Type B pancreatic cell (in vitro differentiated cells): ENCODE measurements at places on chromosomes 6 and 20.

GRCh38 chr20:61123286-61123685 lies 128.8 kb upstream of the CDH4 start:
- no peak for DNase-seq

GRCh38 chr6:34525431-34526175 lies 30.5 kb downstream of the SPDEF start:
- no peak for DNase-seq

DNA sequence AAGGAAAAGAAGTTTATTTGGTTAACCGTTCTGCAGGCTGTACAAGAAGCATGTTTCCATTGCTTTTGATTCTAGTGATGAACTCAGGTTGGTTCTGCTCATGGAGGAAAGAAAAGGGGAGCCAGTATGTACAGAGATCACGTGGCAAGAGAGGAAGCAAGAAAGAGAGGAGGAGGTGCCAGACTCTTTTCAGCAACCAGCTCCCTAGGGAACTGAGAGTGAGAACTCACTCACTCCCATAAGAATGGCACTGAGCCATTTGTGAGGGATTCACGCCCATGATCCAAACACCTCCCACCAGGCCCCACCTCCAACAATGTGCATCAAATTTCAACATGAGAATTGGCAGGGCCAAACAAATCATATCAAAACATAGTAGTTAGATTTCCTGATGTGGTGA lies 649.1 kb downstream of the EPM2A start:
- no peak for DNase-seq

DNA sequence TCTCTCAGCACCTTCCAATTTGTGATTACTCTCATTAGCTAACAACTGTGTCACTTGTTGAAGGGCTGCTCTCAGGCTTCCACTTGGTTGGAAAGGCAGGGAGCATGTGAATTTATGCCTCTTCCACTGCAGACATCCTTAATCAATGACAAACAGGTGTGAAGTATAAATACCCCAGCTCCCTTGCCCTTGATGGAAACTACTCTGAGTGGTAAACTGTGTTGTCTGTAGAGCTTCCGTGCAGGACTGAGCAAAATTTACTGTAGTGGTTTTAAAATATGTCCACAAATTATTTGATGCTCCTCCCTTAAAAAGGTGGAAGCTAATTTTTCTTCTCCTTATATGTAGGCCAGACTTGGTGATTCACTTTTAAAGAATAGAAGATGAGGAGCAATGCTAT lies 253.0 kb upstream of the TBX18 start:
- no peak for DNase-seq

GRCh38 chr20:24339210-24339641 lies 130.2 kb upstream of the SYNDIG1 start:
- DNase-seq: no peak

- no peak for DNase-seq
These were observed 14.8 kb downstream of the CYP24A1 start for GRCh38 chr20:54158856-54159418.

DNA sequence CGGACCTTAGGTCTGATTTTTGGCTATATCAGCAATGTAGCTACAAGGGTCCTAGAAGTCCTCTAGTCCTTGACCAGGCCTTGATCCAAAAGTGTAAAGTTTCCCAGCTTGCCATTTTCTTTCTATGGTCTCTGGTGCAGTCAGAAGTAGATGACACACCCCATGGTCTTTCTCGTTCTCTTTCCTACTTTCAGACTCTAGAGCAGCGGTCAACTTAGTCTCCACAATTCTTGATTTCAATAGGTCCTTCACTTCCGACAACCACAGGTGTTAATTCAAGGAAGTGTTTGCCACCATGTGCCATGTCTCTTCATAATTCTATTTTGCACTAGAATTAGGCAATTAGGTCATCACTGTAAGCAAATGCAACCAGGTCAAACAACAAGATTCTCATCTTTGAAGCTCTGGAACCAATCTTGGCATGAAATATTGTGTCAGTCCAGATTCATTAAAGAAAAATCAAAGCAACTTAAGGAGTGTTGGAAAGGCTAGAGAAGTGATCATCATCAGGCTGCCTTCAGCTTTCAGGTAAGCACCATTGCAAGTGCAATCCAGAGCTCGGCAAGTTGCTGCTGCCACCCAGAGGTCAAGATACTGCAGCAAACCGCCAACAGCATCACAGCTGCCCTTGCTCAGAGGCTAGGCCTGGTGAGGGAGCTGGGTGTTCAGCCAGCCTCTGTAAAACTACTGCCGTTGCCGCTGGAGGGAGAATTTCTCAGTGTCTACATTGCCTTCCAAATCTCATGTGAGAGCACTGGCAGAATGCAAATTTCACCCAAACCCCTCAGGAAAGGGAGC lies 5.6 kb upstream of the SYNE1 start:
- DNase-seq: no peak

DNA sequence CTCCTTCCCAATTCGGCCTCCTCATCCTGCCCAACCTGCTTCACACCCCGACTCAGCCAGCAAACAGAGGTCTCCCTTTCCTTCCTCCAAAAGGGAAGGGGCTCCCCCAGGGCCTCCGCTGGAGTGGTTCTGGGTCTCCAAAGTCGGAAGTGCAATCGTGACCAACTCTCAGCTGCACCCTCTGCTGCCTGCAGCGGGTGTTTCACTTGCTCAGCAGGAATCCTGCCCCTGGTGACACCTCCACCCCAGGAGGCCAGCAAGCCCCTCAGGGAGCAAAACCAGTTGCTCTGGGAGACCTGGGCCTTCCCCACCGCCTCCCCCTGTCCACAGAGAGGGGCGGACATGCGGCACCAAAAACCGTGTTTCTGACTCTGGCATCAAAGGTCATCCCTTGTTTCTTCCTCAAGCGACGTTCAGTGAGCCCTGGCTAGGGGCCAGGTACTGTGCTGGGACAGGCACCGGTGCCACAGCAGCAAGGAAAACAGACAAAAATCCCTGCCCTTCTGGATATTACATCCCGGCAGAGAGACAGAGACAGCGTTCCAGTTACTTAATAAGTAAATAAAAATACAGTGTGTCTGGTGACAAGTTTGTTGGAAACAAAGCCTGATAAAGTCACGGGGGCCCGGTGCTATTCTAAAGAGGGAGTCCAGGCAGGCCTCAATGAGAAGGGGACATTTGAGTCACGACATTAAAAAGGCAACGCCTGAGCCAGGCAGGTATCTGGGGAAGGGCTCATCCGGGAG lies 219.0 kb downstream of the BMP7 start:
- no peak for DNase-seq

DNA sequence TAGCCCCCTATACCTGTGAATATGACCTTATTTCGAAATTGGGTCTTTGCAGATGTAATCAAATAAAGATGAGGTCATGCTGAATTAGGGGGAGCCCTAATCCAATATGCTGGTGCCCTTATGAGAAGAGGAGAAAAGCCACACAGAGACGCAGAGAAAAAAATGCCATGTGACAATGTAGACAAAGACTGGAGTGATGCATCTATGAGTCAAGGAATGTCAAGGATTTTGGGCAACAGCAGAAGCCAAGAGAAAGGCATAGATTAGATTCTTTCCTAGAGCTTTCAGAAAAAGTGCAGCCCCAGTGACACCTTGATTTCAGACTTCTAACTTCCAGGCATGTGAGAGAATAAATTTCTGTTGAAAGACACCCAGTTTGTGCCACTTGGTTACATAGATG lies 47.4 kb upstream of the HS3ST5 start:
- no peak for DNase-seq

- DNase-seq: no peak
These were observed 61.4 kb upstream of the KIF25 start for GRCh38 chr6:167936051-167936450.

DNA sequence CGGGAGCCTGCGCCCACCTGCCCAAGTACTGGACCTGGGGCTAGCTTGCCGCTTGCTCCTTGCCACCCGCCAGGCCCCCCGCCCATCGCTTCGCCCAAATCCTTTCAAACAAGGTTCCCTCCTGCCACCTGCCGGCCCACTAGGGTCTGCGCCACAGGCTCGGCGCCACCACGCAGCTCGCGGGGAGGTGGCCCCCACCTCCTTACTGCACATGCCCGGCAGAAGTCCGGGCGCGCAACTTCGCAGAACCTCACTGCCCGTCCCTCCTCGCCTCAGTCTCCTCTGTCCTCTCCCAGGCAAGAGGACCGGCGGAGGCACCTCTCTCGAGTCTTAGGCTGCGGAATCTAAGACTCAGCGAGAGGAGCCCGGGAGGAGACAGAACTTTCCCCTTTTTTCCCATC lies 11.2 kb downstream of the GNAS-AS1 start:
- DNase-seq: no peak

- DNase-seq: no peak
These were observed 199.5 kb upstream of the KCNK16 start for GRCh38 chr6:39521958-39522357.

DNA sequence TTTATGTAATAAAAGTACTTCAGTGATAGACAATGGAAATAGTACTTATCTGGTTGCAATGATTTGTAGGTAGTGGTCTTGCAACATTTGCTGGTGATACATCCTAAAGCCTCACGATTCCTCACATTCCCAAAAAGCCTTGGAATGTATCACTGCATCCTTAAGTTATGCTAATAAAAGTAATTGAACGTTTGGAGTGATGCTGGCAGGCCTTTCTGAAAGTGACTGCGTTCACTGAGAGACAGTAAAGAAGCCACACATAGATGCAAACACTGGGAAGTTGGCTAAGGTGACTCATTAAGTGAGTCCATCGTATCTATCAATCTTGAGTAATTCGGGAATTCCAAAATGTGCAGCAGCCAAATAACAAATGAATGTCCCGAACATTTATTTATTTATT lies 444.1 kb upstream of the SOX4 start:
- DNase-seq: no peak

DNA sequence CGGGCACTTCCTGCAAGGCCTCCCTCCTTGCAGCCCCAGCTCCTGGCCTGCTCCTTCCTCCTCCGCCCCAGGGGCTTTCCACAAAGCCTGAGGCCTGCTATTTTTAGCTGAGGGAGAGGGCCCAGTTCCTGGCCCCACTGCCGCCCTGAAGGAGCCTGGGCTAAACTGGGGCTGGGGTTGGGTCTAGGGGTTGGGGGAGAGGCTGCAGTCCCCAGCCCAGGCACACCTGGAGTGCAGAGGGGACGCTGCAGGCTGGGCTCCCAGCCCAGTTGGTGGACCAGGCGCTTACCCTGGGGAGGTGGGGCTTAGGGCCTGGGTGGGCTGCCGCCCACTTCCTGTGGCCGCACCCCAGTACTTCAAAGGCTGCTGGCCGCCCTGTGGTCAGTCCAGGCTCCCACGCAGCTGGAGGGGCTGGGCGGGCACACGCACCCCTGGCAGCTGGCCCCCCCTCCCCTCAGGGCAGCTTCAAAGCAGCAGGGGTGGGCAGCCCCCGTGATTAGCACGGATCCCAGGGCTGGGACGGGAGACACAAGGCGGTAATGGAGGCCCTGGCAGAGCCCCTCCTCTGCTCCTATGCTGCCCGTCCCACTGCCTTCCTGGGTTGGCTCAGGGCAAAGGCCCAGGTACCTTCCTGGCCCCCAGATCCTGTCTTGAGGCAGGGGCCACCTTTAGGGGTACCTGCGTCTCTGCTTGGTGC lies 7.1 kb upstream of the ABHD16B start:
- no peak for DNase-seq

GRCh38 chr6:125804264-125804663 lies 13.5 kb downstream of the NCOA7 start:
- no peak for DNase-seq

GRCh38 chr6:36290668-36291620 lies 21.1 kb downstream of the PNPLA1 start:
- no peak for DNase-seq
